ENCODE measurements at places on chromosomes 11 and 22. TPM values are rescaled to one million over a fixed set of nuclear protein-coding genes. Genes with fewer than 3 reads are reported as not detected.

Gene MS4A4E
- total RNA-seq = 0.90 TPM

Gene POU2AF1
- total RNA-seq = 1.0 TPM

Gene SCT
- total RNA-seq = not detected

Gene MMP11
- 7.3 TPM for total RNA-seq

Gene OR5J2
- total RNA-seq = not detected

Gene CSNK1E
- 71.4 TPM for total RNA-seq

Gene RIC3
- total RNA-seq = 7.2 TPM

Gene PLEKHB1
- 1.0 TPM for total RNA-seq

Gene KRTAP5-2
- not detected for total RNA-seq

Gene KCNK4
- not detected for total RNA-seq

Gene SCGB1A1
- total RNA-seq = 9.5 TPM

All from urinary bladder (tissue), 4 donors.